ENCODE measurements at places on chromosomes 12 and 14. TPM values are rescaled to one million over a fixed set of nuclear protein-coding genes. Genes with fewer than 3 reads are reported as not detected.

DNA sequence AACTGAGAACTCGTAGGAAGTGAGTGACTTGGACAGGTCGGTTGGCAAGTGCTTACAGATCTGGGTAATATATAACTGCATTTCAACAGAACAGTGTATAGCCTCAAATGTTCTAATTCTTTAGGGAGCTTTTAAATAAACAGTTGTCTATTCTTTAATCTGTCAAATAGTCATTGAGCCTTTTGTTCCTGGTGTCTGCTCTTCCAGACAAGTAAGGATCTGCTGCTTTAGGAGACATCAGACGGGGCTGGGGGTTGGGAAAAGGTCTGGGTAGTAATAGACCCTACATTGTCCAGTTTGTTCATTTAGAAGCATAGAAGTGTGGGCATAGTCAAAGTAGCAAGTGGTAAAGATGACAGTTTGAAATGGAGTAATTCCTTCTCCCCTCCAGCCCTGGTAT, 2.0 kb downstream of the PTPN11 start:
- no peak for DNase-seq

DNA sequence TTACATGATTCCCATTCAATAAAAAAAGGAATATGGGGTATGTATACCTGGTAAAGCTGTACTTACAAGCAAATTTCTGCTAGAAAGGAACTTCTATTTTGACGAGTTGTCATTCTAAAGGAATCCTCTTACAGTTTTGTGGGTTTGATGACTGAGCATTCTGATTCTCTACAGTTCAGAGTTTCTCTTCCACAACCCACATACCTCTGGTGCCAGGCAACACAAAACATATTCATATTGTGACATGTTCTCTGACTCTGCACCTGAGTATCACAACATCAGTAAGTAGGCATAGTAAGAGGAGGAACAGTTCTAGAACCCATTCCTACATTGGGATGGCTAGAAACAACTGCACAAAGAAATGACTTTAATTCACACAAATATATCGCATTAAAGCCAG, 636.6 kb downstream of the MED13L start:
- no peak for DNase-seq

DNA sequence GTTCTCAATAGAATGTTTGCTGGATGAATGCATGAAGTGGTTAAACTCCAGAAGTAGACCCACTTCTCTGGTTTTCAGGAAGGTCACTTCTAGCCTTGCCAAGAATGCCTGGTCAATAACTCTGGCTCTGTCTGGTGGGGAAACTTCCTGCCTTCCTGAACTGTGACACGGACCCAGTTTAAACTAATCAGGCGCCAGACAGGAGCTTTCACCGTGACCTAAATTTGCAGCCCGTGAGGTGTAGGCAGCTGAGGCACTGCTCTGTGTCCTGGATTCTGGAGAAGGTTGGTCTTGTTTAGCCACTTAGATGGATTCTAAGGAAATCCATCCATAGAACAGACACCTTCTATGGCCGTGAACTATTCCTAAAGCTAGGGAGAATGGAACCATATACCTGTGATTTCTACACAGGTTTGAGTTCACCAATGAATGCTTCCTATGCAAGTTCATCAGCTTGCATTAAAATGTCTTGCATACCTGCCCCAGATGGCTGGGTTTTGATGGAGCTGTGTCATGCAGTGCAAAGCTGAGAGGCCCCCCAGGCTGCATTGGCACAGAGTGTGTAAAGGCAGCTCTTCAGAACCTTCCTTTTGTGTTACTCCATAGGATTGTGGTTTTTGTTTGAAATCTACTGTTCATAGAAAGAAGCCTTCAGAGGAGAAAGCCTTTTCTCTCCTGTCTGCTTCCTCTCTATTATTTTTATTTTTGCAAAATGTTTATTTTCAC, 4.4 kb downstream of the CHST11 start:
- no peak for DNase-seq

DNA sequence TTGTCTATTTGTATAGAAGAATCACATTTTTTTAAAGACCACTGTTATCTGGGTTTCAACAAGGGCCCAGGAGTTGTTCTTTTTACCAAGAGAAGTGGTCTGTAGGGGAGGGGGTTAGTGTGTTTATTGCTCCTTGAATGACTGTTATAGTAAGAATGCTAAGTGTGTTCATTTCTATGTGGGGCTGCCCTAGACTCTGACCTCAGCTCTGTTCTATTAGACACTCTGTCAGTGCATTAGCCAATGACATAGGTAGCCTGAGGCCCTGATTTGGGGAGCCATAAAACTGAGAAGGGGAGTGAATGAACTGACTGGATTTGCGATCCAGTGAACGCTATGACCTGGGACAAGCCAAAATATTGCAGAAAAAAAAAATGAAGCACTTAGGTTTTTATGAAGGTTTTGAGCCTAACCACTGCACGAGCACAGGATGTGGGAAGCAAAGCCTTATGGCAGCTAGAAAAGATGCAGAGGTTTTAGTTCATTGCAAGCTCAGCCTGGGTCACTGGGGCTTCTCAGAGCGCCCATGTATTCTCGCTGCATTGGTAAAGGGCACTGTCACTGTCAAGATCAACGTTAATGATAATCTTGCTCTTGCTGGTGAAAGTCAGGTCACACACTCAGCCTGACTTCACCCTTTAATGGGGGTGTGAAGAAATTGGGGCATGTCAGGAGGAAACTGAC, 63.8 kb downstream of the PRKCH start:
- no peak for DNase-seq

DNA sequence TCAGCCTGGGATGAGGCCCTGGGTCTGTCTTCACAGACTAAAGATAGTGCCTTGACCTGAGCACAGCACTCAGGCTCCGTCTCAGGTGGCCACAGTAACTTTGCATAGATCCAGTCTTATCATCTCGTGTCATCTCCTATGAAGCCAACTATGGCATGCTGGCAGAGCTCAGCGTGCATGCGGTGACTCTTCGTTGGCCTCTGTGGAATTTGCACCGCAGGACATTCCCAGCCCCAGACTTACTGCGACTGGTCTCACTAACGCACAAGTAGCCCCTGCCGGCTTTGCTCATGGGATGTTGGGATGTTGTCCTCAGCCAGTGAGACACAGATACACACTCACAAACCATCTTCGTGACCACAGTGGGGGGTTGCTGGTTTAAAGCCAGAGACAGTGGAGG, 199.6 kb downstream of the CHST11 start:
- DNase-seq: no peak

- DNase-seq: no peak
These were observed 2.7 kb downstream of the GALNT9 start for GRCh38 chr12:132326646-132327045.

DNA sequence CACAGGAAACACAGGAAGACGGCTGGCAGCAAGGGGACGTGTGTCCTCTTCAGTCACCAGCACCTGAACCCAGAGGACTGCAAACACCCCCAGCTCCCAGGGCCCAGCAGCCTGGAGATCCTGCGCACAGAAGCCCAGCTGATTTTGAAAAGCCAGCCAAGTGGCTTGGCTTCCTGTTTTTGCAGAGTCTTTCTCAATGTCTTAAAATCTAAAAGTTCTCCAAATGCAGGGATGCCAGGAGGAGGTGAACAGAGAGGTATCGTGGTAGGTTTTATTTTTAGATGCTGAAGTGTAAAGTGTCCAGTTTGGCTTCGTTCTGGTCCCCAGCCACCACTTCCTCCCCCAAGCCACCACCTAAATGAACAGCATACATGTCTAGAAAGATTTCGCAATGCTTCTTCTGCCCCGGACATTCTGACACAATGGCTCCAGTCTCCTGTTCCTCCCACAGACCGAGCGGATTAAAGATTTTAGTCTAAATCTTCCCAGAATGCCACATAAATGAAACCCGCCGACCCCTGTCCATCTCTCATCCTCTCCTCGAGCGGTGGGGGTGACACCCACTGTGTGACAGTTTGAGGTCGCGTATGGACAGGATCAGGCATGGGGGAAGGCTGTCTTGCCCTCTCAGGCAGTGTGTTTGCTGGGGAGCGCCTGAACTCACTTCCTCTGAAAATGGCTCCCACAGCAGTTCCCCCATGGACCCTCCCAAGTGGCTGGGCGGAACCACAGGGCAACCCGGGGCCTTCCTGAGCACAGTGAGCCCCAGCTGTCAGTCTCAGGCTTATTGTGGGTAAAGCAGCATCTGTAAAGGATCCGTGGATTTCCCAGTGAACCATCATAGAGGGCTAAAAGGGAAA, 41.6 kb downstream of the ITPK1 start:
- no peak for DNase-seq

GRCh38 chr12:91896286-91897024, 249.2 kb downstream of the BTG1 start:
- no peak for DNase-seq

- no peak for DNase-seq
These were observed 10.1 kb upstream of the TWF1 start for GRCh38 chr12:43816168-43816567.

Gene ATF1
- 17.5 TPM for total RNA-seq

Gene C12orf60
- 1.7 TPM for total RNA-seq
